Right kidney (tissue), 9 donors: ENCODE measurements at places on chromosomes 16 and 17.

DNA sequence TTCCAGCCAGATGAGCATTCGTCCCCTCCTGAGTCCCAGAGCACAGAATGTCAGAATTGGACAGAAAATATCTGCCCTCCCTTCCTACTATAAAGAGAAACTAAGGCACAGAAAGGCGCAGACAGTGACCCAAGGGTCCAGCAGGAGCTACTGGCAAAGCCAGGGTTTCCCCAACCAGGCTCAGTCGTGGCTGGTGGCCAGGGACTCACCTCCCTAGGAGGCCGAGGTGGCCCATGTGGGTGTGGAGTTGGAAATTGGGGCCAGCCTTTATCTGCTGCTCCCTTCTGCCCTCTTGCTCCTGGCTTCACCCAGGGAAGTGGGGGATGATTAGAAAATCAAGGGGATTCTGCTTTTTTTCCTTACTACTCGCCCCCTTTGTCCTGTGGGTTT lies 1.1 kb downstream of the DRC7 start:
- no peak for DNase-seq

GRCh38 chr17:68719431-68719830 lies 118.3 kb upstream of the FAM20A start:
- DNase-seq: no peak

GRCh38 chr17:76274112-76274956 lies 9.2 kb downstream of the UBALD2 start:
- peak; percentile 48 for DNase-seq

- peak; percentile 50 for DNase-seq
Measured at GRCh38 chr17:32495359-32496231, 8.8 kb downstream of the CDK5R1 start.

DNA sequence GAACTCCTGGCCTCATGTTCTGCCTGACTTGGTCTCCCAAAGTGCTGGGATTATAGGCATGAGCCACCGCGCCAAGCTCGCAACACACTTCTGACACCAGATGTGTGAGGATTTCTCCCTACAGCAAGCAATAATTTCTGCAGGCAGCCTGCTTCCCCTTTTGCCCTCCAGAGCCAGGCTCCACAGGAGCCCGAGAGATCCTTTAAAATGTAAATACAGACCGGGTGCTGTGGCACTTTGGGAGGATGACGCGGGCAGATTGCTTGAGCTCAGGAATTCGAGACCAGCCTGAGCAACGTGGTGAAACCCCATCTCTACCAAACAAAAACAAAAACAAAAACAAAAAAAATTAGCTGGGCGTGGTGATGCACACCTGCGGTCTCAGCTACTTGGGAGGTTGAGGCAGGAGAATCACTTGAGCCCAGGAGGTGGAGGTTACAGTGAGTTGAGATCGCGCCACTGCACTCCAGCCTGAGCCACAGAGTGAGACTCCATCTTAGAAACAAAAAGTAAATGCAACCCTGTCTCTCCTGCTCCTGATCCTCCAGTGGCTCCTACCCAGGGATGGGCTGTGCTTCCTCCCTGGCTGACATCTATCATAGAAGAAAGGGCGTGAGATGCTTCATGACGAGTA lies 14.7 kb downstream of the C16orf96 start:
- DNase-seq: no peak

DNA sequence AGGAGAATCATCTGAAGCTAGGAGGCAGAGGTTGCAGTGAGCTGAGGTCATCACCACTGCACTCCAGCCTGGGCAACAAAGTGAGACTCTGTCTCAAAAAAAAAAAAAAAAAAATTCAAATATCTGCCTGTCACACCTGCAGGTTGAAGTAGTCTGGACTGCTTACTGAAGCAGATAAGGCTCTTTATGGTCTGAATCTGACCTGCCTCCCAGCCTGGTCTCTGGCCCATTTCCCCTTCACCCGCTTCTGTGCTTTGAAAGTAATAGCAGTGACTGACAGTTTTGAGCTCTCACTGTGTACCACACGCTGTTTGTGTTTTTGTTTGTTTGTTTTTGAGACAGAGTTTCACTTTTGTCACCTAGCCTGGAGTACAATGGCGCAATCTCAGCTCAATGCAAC lies 5.8 kb downstream of the SEZ6L2 start:
- no peak for DNase-seq

GRCh38 chr16:58402796-58403195 lies 10.5 kb downstream of the GINS3 start:
- no peak for DNase-seq

- DNase-seq: no peak
Measured at GRCh38 chr17:986322-986929, 6.8 kb upstream of the NXN start.
